ENCODE measurements at places on chromosomes 6 and 20.
A peak's percentile ranks its signal among the peaks of the same experiment; 100 is the strongest.

DNA sequence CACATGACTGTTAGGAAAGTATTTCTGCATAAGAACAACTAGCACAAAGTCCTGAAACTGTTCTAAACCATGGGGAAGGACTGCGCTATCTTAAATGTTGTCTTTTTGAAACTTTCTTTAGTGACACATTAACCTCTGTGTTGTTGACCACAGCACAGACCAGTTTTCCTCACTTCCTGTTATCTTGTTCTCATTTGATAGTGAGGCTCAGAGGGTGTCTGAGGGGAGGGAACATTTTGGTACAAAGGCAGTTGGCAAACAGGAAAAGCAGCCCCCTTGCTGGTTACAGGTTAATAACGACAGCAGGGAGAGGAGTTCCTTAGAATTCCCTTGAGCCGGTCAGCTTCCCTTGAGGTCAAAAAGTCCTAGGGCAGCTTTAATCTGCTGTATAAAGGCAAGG, 143.5 kb upstream of the BMP2 start:
- no peak for DNase-seq

GRCh38 chr6:85186546-85187175, 263.2 kb upstream of the NT5E start:
- no peak for DNase-seq

- no peak for DNase-seq
Observed at GRCh38 chr20:46378412-46379009, 27.9 kb downstream of the ELMO2 start.

DNA sequence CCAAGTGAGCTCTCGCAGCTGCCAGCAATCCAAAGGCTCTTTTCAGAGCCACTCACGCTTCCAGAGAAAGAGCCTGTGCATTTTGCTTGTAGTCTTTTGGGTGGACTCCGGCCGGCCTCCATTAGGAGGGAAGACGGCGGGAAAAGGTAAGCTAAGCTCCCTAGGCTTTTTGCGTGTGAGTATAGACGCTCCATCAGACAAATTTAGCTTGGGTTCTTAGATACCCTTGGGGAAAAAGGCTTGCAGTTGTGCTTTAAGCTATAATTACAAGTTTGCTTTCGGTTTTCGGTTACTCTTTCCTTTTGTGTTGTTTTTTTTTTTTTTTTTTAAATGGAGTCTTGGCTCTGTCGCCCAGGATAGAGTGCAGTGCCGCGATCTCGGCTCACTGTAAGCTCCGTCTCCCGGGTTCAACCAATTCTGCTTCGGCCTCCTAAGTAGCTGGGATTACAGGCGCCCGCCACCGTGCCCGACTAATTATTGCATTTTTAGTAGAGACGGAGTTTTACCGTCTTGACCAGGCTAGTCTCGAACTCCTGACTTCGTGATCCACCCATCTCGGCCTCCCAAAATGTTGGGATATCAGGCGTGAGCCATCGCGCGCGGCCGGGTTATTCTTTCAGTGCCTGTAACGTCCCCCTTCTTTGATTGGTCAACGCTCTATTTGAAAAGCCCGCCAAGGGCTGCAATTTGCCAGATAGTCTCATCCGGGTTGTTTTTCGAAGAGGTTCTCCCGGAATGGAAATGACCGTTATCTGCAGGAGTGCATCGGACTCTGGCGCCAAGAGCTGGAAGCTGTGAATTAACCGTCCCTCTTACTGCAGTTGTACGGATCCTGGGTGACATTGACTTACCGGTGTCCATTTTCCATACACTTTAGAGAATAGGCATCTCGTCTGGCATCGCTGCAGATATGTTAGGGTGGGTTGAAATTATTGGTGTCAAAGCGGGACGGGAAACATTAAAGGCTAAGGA, 18.1 kb downstream of the OR2B2 start:
- DNase-seq = peak; percentile 61

- no peak for DNase-seq
Observed at GRCh38 chr6:143984666-143985065, 23.4 kb downstream of the PLAGL1 start.

DNA sequence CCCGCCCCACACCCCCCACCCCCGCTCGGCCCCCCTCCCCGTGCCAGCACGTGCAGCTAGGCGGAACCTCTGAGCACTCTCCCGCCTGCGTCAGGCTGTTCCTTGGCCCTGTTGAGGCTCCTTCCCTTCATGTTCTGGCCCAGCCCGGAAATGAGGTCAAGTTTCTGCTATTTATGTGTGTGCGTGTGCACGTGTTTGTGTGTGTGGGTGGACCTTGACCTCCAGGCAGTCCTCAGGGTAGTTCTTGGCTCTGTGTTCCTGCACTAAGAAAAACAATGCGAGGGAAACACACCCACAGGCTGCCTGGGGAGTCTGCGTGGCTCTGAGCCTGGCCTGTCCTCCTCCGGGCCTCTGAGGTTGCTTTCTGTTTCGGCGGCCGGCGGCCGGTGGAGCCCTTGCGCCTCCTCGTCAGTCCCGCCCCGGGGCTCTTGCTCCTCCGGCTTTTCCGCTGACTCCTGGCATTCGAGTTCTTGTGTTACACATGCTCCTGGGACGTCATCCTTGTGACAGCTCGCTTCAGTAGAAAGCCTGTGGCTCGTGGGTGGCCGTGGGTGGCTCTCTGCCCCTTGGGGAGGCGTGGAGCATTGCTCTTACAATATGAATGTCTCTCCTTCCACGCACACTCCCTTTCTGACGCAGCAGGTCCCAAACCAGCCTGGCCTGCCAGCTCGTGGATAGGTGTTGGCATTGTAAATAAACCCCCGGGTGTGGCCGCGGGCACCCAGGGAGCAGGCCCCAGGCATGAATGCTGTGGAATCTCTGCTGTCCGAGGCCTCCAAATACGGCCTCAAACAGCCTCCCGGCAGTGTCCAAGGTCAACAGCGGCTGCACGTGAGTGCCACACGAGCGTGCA, 10.0 kb downstream of the SLCO4A1 start:
- DNase-seq = peak; percentile 51

GRCh38 chr6:161104966-161105365, 113.4 kb downstream of the MAP3K4 start:
- no peak for DNase-seq

GRCh38 chr6:116536216-116536621, 9.3 kb downstream of the TRAPPC3L start:
- no peak for DNase-seq

GRCh38 chr20:60294632-60295031, 336.4 kb downstream of the CDH26 start:
- no peak for DNase-seq

- DNase-seq = no peak
Observed at GRCh38 chr20:10576411-10577090, 97.2 kb downstream of the JAG1 start.

- no peak for DNase-seq
Observed at GRCh38 chr6:157614026-157614568, 208.9 kb upstream of the SNX9 start.

- no peak for DNase-seq
Observed at GRCh38 chr6:27187231-27188060, 60.1 kb upstream of the PRSS16 start.

- DNase-seq = peak; percentile 65
Observed at GRCh38 chr6:27133281-27134227, 113.9 kb upstream of the PRSS16 start.

GRCh38 chr20:4674672-4675071, 47.0 kb upstream of the PRND start:
- DNase-seq = no peak

- no peak for DNase-seq
Observed at GRCh38 chr6:156602066-156602385, 175.2 kb upstream of the ARID1B start.

DNA sequence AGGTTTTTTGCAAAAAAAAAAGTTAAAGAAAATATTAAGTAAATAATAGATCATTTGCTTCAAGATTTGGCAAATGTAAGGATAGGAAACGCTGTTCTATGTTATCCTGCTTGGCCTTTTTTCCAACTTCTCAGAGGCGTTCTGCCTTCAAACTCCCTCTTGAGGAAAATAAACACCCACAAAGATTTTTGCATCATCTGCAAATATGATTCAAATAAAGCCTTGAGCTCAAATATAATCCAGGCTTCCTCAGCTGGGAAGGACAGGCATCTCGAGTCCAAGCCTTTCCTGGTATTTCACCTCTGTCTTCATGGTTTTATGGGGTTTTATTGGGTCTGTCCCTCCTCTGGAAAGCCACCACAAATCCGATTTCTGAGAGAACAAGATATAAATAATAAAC, 67.7 kb upstream of the PTPN1 start:
- DNase-seq = no peak

GRCh38 chr20:12171923-12172524, 254.3 kb downstream of the BTBD3 start:
- no peak for DNase-seq

DNA sequence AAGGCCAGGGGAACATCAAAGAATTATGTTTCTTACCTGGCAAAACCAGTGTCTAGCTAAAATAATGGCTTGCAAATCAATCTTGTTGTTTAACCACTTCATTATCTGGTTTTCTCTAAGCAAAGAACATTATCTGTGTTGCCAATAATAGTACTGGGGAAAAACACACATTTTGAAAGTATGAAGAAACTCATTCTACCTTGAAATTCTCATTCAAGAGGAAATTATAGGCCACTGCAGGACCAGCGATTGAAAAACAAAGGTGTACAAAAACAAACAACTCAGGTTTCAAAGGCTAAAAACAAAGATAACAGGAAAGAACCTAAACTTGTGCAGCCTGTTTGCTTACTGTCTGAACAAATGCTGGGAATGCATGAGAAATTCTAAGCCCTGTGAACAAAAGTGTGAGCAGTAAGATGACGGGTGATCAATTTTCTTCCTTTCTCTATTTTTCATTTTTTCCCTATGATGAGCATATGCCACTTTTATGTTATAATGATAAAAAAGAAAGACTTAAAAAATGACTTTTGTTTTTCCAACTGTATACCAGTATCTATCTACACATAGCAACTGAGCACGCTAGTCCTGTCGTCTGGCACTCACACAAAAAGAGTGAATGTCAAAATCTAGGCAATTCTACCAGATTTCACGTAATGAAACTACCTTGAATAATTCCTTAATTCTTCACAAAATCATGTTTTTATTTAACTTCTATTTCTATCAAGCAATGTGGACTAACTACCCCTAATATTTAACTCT, 117.9 kb downstream of the SGK1 start:
- no peak for DNase-seq

- peak; percentile 14 for DNase-seq
Observed at GRCh38 chr6:155050311-155050710, 55.2 kb downstream of the TIAM2 start.

DNA sequence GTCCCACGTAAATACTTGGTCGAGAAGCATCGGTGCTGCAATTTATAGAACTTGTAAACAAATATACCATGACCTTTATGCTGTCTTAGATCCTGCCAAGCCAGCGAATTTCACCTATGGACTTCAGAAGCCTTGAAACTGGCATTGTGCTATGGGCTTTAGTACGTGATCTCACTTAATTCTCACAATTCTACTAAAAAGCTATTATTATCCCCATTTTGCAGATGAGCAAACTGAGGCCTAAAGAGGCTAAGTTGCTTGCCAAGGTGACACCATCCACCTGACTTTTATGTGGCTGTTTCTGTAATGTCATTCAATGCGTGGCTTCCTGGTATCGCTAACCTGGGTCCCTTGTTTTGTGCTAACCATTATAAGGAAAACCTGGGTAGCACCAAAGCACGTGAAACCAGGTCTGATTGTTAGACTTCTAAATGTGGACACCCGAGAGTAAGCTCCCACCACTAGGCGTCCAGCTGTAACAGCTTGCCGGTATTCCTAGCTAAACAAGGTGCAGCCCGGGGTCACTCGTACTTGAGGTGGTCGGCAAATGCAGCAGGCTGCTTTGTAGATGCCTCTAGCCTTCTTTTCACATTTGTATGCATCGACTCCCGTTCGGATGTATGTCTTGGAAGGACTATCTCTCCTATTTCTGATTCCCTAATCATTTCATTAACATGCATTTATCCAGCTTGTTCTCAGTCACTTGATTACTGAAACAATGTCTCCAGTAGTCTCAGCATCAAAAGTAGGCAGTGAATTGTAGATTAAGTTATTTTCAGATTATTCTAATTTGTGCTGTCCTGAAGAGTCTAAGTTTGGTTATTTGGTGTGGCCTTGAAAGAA, 1.1 kb downstream of the SYNJ2 start:
- no peak for DNase-seq

DNA sequence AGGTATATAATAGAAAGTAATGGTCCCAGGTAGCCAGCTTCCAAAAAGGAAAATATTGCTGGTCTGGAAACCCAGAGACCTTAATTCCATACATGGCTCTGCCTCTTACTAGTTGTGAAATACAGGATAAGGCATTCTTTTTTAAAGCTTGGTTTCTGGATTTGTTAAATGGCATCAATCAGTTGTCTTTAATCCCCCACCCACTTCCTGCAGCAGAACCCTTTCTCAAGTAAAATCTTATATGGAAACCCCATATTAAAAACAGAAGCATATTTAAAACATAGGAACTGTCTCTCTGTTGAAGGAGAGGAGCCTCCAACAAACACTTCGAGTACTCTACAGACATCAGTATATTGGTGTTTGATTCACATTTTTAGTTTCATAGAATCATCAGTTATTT, 6.2 kb upstream of the LCA5 start:
- no peak for DNase-seq

DNA sequence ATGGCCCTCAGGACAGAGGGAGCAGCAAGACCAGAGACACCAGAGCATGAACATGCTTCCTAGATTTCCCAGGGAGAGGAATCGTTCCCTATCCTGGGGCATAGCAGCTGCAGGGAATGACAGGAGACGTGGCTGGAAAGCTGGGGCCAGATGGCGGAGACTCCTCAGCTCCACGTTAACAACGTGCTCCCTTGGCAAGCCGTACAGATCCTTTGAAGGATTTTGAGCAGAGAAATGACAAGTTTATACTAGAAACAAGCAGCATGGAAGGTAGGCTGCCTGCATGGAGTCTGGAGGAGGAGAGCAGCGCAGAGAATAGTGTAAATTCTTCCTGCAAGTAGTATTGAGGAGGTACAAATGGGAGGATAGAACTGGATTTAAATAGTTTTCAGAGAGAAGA, 11.7 kb downstream of the MYLIP start:
- no peak for DNase-seq

GRCh38 chr6:32852844-32853540, 512 bp downstream of the TAP1 start:
- DNase-seq = peak; percentile 54

DNA sequence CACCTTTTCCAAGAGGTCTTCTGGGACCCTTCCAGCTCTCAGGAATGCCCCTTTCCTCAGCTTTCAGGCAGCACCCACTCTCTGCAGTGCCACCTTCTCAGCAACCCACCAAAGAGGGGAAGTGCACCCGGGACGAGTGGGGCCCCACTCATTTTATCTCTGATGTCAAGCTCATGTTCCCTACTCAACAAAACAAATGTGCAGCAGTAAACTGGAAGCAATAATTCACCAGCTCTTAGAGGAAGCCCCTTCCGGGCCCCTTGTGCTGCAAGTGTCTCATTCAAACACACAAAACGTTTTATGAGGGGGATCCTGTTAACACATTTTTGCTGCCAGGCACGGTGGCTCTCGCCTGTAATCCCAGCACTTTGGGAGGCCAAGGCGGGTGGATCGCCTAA, 13.6 kb downstream of the GFOD1 start:
- DNase-seq = no peak

DNA sequence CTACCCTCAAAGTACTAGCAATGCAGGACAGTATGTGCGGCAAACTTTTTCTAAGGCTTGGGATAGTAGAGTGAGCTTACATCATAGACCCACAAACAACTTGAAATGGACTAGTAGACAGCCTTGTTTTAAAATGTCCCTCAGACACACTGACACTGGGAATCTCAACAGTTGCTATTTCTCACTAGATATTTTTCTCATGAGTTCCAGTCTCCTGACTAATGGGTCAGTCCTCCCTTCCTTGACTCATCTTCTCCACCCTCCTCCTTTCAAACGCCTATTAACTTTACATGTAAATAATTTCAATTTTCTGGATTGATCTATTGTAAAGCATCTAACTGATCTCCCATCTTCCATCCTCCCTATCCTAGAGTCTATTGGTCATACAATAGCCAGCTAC, 308.3 kb upstream of the PREP start:
- no peak for DNase-seq

All from activated T-cell treated with anti-CD3 and anti-CD28 coated beads, Interleukin-2, amount 50 U/mL, for 4 hours (primary cell).